ENCODE measurements at places on chromosomes 3 and 15.

GRCh38 chr3:46955157-46955556, 21.4 kb downstream of the CCDC12 start:
- DNase-seq = no peak

DNA sequence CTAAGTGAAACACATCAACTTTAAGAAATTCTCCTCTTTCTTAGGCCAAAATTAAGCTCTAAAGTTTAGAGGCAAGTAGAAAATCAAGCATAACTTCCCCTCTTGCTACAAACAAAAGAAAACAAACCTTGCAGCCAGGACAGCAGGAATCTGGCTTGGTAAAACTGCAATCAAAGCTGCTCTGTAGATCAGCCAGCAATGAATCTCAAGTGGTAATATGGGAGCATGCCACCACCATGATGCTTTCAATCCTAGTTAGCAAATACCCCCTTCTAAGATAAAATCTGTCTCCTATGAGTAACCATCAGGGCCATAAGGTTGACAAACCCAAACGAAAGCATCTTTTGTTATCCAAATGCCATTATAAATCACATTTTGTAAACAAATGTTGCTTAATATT, 208.3 kb upstream of the PLSCR5 start:
- DNase-seq = no peak

DNA sequence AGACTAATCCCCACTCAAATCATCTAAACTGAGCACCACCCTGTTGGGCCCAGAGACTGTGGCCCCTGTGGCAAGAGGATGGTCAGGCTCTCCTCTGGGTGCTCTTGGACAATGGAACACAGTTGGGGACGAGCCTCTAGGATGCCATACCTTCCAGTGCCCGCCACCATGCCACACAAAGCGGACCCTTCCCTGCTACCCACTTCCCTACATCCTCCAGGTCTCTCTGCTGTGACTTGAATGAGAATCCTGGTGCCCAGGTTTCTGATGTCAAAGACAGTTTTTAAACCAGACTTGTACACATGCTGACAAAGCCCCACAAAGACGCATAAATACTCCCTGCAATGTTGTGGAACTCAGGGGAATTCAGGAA, 4.7 kb downstream of the CCDC51 start:
- no peak for DNase-seq

DNA sequence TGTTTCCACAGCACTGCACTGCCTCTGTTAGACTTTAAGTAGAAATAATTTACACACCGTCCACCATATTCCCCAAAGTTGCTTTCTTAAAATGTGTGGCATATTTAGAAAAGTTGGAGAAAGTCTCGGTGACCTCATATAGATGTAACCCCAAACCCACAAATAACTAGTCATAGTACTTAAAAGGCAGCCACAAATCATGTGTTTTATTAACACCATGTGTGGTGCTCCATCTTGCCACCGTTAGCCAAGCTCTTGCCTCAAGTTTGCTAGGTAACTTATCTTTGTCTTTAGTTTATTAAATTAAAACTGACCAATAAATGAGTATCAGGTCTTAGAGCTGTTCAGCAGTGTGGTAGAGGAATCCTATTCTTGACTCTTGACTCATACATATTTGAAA, 257.9 kb downstream of the UBE2E2 start:
- no peak for DNase-seq

- DNase-seq = no peak
These were observed 104.8 kb downstream of the PLCH1 start for GRCh38 chr3:155640098-155640497.

- DNase-seq = no peak
These were observed 102.5 kb downstream of the ZMAT3 start for GRCh38 chr3:178969004-178969700.

GRCh38 chr3:67605377-67605776, 49.0 kb downstream of the SUCLG2 start:
- DNase-seq = peak; percentile 62

GRCh38 chr3:134762016-134762415, 33.0 kb upstream of the EPHB1 start:
- DNase-seq = no peak

GRCh38 chr15:94584833-94585244, 353.5 kb downstream of the MCTP2 start:
- no peak for DNase-seq

GRCh38 chr15:79943820-79944219, 27.2 kb downstream of the BCL2A1 start:
- DNase-seq = no peak

Measured in astrocyte of the cerebellum (primary cell).